ENCODE measurements at places on chromosomes 3 and 15.

- peak; percentile 64 for DNase-seq
Measured at GRCh38 chr15:56496635-56497034, 31.7 kb upstream of the MNS1 start.

GRCh38 chr15:58139276-58139988 is 1.3 kb downstream of the AQP9 start:
- DNase-seq = no peak

GRCh38 chr15:72463702-72464101 is 10.4 kb upstream of the ARIH1 start:
- DNase-seq = peak; percentile 9

DNA sequence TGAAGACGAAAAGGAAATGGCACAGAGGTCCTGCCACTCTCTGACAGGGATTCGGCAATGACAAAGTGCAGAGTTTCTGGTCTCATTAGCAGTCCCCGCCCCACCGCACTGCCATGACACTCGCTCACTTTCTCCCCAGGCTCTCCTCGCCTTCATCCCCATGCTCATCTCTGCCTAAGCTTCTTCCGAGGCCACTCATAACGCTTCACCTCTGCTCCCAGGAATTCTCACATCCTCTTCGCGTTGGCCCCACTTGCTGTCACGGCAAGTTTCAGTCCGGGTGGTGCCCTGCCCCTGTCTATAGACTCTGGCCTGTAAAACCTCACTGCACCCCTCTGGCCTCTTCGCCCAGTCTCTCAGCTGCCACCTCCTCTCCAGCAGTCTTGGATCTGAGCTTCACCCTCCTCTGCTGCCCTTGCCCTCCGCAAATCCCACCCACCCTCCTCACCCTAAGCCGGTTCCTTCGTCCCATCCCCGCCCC is 654 bp downstream of the RUBCN start:
- no peak for DNase-seq

GRCh38 chr3:5053021-5053831 is 68.9 kb upstream of the ARL8B start:
- peak; percentile 67 for DNase-seq

GRCh38 chr3:57627976-57628375 is 30.8 kb upstream of the ARF4 start:
- DNase-seq = no peak

DNA sequence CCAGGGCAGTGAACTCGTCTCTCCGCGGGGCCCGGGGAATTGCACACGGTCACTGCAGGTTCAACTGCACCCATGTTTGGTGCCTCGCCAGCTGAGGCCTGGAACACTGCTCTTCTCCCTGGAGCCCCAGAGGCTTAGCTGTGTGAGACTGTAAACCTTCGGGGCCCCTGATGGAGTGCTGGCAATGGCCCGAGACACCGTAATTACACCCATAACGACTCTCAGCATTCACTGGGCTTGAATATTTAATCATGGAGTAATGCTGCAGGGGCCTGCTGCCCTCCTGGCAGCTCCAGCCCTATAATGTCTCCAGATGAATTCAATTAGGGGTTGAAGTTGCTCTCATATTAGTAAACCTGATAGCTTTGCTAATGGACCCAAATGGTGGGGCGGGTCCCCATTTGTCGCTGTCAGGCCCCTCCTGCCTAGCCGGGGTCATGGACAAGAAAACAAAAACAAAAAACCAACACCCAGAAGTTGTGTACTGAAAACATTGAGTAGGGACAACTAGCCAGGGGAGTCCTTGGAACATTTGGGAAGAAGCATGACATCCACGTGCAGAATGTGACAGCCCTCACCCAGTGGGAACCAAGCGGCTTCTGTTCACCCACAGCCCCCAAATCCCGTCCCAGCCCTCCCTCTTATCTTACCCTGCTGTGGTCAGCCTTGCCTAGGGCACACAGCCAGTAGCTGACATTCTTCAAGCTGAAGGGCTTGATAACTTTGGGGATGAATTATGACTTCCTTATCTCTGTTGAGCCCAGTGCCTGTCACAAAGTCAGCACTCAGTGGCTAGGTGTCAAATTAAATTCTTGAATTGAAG is 74.3 kb upstream of the SCN5A start:
- DNase-seq = peak; percentile 32

DNA sequence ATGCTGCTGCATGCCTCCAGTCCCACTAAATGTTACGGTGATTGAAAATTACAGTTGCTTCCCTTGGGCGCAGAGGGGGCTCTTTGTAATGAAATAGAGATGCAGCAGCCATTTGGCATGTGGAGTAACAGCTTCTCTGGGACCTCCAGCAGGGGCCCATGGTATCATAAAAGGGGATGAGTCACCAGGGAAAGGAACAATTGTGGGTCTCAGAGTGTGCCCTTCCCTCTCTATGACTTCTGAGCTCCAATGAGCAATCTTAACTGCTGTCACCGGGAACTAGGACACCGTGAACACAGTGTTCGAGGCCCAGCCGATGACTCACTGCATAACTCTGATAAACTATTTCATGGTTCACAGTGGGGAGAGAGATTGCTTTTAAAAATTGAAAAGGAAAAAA is 164.8 kb upstream of the NUDT16 start:
- DNase-seq = peak; percentile 42

GRCh38 chr3:123834631-123835030 is 49.5 kb downstream of the MYLK start:
- peak; percentile 25 for DNase-seq

DNA sequence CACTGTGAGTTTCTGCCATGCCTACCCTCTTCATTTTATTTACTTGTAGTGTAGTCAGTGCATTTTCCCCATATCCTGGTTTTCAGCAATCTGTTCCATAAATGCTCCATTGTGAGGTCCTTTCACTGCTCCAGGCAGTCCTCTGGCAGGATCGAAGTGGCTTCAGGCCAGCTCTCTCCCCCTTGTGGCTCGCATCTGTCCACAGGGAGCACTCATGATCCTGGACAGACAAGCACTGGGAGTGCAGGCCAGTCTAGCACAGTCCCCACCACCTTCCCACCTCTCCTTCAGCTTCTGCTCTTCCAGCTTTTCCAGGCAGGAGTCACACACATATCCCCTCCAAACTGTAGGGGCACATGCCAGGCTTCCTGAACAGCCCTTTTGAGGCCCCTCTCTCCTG is 173.6 kb downstream of the PPM1L start:
- DNase-seq = no peak

- DNase-seq = no peak
Measured at GRCh38 chr3:141114179-141114745, 63.1 kb downstream of the SPSB4 start.

DNA sequence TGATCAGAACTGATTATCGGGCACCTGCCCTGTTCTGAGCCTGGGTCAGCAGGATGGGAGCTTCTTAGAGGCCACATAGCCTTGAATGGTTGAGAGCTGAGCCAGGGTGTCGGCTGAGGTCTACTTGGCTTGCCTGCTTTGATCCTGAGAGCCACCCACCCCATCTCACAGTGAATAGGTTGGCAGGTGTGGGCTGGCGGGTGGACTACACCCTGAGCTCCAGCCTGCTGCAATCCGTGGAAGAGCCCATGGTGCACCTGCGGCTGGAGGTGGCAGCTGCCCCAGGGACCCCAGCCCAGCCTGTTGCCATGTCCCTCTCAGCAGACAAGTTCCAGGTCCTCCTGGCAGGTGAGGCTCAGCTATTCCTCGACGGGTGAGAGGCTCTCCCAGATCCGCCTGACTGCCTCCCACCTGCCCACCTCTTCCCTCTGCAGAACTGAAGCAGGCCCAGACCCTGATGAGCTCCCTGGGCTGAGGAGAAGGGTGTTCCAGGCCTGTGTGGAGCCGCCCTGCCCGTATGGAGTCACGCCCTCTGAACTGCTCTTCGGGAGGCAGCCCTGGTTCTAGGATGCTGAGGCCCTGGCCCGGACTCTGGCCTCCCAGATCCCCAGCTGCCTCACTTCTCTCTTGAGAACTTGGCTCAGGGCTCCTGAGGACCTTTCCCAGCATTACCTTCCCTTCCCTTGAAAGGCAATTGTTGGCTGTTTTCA is 3.8 kb downstream of the COMMD4 start:
- no peak for DNase-seq

GRCh38 chr3:169527507-169527906 is 136.0 kb downstream of the MECOM start:
- no peak for DNase-seq

DNA sequence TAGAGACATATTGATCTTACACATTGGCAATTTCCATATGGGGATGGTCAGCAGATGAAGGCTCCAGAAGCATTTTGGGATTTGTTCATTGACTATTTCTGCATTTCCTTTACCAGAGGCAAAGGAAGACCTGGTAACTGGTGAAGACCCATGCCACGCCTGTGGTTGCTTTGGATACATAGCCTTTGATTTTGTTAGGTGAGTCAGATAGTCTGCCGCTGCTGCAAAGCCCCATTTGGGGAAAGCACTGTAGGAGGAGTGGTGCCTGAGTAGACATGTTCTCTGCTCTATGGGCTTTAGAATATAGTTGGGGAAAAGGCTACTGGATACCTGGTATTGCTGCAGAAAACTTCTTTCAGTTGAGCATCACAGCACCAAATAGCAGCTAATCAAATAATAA is 56.8 kb downstream of the TFG start:
- no peak for DNase-seq

DNA sequence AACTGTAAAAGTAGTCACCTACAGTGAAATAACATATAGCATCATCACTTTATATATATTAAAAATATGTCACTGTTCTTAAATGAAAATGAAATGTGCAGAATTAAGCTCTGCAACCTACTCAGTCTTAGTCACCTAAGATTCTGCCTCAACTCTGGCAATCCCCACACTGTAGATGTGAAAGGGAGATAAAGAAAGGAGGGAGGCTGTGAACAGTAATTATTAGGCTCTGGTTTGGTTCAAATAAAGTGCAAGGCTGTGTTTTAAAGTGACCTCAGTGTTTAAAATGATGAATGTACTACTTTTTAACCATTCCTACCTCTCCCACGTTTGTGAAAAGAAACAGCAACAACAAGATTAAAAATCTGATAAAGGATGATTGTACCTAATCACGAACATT is 72.2 kb downstream of the ATP8B4 start:
- no peak for DNase-seq

- peak; percentile 88 for DNase-seq
Measured at GRCh38 chr3:167521006-167521355, 47.1 kb upstream of the SERPINI2 start.

DNA sequence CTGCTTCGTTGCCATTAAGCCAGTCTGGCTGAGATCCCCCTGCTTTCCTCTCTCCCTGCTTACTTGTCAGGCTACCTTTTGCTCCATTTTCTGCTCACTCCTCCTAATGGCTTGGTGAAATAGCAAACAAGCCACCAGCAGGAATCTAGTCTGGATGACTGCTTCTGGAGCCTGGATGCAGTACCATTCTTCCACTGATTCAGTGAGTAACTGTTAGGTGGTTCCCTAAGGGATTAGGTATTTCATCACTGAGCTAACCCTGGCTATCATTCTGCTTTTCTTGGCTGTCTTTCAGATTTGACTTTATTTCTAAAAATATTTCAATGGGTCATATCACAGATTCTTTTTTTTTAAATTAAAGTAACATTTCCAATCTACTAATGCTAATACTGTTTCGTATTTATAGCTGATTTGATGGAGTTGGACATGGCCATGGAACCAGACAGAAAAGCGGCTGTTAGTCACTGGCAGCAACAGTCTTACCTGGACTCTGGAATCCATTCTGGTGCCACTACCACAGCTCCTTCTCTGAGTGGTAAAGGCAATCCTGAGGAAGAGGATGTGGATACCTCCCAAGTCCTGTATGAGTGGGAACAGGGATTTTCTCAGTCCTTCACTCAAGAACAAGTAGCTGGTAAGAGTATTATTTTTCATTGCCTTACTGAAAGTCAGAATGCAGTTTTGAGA is 25.0 kb downstream of the CTNNB1 start:
- DNase-seq = no peak

GRCh38 chr15:77907824-77908751 is 169.4 kb downstream of the TBC1D2B start:
- peak; percentile 64 for DNase-seq

Measured in MV-4-11 (cell line).